ENCODE measurements at places on chromosomes 11 and 22. TPM values are rescaled to one million over a fixed set of nuclear protein-coding genes. Genes with fewer than 3 reads are reported as not detected.

- no peak overlapping the region for H3K4me3 ChIP-seq
- DNase-seq, result no peak
- no peak overlapping the region for H3K27ac ChIP-seq
- H3K27me3 ChIP-seq, result no peaks in the 10 kb centered on the region
- no peaks in the 10 kb centered on the region for H3K4me1 ChIP-seq
These were observed 60.2 kb downstream of the NTM start for GRCh38 chr11:131430473-131431208.

DNA sequence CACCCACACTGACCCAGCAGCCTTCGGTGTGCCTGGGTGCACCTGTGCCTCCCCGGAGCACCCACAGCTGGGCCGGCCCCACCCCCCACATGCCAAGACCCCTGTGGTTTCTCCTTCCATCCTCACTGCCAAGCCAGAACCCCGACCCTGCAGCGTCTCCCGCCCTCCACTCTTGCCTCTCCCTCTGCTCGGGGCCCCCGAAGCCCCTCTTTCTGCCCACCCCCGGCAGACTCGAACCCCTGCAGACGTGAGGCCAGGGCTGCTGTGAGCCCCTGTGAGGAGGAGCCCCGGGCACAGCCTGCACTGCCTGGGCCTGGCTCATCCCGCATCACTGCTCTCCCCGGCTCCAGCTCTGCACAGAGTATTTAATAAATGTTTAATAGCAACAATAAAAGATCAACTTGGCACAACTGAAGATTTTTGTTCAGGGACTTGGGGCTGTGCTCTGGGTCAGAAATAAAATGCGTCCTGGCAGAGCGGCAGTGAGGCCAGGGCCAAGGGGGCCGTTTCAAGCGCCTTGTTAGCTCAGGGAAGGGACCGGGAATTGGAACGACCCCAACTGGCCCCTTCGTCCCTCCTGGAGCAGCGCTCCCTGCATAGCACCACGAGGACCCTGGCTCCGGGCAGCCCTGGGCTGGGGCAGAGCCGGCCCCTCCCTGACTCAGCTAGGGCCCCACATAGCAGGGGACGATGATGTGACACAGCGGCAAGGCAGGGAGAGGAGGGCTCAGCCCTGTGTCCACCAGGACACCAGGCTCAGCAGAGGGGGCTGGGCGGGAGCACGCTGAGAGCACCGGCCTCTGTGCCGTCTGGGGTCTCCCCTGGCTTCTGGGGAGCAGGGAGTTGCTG is 520.8 kb downstream of the BRD1 start:
- no peaks in the 10 kb centered on the region for H3K4me1 ChIP-seq
- H3K36me3 ChIP-seq, result no peaks in the 10 kb centered on the region
- DNase-seq, result peak; percentile 65
- no peak overlapping the region for H3K4me3 ChIP-seq

WBP2NL gene
- total RNA-seq, result 2.9 TPM

GRCh38 chr11:19191530-19192169 is 10.1 kb downstream of the CSRP3 start:
- H3K4me1 ChIP-seq, result no peaks in the 10 kb centered on the region
- H3K27ac ChIP-seq, result no peak overlapping the region
- no peak for DNase-seq
- H3K27me3 ChIP-seq, result no peaks in the 10 kb centered on the region
- no peak overlapping the region for H3K4me3 ChIP-seq

- no peak overlapping the region for H3K4me3 ChIP-seq
- no peaks in the 10 kb centered on the region for H3K27me3 ChIP-seq
- H3K27ac ChIP-seq, result no peak overlapping the region
- no peaks in the 10 kb centered on the region for H3K4me1 ChIP-seq
- DNase-seq, result no peak
These were observed 13.6 kb upstream of the XBP1 start for GRCh38 chr22:28813772-28814518.

DNA sequence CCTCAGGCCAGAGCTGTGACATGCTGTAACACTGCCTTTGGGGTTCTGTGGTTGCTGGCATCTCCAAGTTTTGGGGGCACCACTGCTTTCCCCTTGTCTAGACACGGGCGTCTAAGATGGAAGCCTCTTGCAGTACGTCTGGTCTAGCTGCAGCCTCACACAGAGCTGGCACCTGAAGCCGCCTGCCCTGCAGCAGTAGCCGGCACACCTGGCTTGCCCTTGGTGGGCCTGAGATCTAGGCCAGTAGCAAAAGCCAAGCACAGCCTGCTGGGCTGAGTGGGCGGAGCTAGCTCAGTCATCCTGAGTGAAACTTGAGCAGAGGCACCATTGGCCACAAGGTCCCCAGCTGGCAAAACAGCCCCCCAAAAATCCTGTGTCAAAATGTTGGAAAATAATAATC is 154.2 kb downstream of the DLG2 start:
- H3K27me3 ChIP-seq, result no peaks in the 10 kb centered on the region
- no peak overlapping the region for H3K27ac ChIP-seq
- H3K4me3 ChIP-seq, result no peak overlapping the region
- H3K36me3 ChIP-seq, result no peaks in the 10 kb centered on the region
- no peaks in the 10 kb centered on the region for H3K4me1 ChIP-seq
- DNase-seq, result no peak

GRCh38 chr11:106172386-106172991 is 95.0 kb downstream of the AASDHPPT start:
- no peaks in the 10 kb centered on the region for H3K4me1 ChIP-seq
- no peaks in the 10 kb centered on the region for H3K27me3 ChIP-seq
- no peak overlapping the region for H3K4me3 ChIP-seq
- no peak overlapping the region for H3K27ac ChIP-seq
- H3K36me3 ChIP-seq, result no peaks in the 10 kb centered on the region

DNA sequence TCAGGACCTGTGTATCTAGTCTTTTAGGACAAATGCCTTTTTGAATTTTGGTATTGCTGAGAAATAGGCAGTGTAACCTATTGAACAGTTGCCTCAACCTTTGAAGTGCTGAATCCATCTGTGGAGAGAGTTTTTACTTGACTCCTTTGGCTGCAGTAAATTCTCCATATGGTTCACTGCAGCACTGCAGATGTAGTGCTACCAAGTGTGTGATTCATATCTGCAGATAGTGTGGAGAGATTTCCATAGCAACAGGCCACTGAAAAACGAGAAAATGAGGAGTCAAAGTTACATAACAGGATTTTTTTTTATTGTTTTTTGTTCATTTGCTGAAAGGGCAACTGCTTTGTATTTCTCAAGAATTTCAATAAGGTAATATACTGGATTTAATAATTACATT is 356.1 kb downstream of the RAB38 start:
- H3K4me1 ChIP-seq, result no peaks in the 10 kb centered on the region
- H3K36me3 ChIP-seq, result no peaks in the 10 kb centered on the region
- DNase-seq, result no peak
- H3K4me3 ChIP-seq, result no peak overlapping the region
- no peak overlapping the region for H3K27ac ChIP-seq

- no peaks in the 10 kb centered on the region for H3K27me3 ChIP-seq
- no peaks in the 10 kb centered on the region for H3K4me1 ChIP-seq
- H3K4me3 ChIP-seq, result no peak overlapping the region
- no peak overlapping the region for H3K27ac ChIP-seq
- no peak for DNase-seq
- H3K36me3 ChIP-seq, result no peaks in the 10 kb centered on the region
These were observed 1.6 kb downstream of the MRPL17 start for GRCh38 chr11:6681505-6681904.

DNA sequence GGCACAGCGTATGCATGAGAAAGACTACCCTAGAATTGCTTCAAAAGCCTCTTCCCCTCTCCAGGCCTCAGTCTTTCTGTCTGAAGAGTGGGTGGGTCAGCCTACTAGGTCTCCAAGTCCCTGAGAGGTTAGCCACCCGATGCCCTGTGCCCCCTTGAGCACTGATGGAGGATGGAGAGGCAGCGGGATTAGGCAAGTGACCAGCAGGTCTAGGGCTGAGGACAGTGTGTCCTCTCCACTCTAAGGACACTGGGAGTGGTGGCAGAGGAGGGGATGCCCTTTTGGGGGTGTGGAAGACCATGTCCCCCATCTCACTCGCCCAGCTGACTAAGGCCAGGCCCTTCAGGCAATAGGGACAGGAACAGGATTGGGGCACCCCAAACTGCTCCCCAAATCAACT is 72.2 kb upstream of the WNT11 start:
- H3K4me3 ChIP-seq, result no peak overlapping the region
- H3K27ac ChIP-seq, result no peak overlapping the region
- no peaks in the 10 kb centered on the region for H3K27me3 ChIP-seq
- H3K36me3 ChIP-seq, result no peaks in the 10 kb centered on the region
- no peak for DNase-seq

GRCh38 chr11:64192434-64192833 is 6.5 kb downstream of the STIP1 start:
- DNase-seq, result no peak
- no peaks in the 10 kb centered on the region for H3K4me1 ChIP-seq
- H3K27ac ChIP-seq, result no peak overlapping the region
- H3K4me3 ChIP-seq, result no peak overlapping the region
- H3K27me3 ChIP-seq, result no peaks in the 10 kb centered on the region
- peaks cover 14% of the 10 kb centered on the region for H3K36me3 ChIP-seq

- no peak overlapping the region for H3K4me3 ChIP-seq
- H3K27me3 ChIP-seq, result no peaks in the 10 kb centered on the region
- H3K36me3 ChIP-seq, result no peaks in the 10 kb centered on the region
- no peak overlapping the region for H3K27ac ChIP-seq
- DNase-seq, result no peak
- peaks cover 7% of the 10 kb centered on the region for H3K4me1 ChIP-seq
These were observed 1.2 kb upstream of the CCDC86 start for GRCh38 chr11:60840470-60841430.

GRCh38 chr11:124302347-124303125 is 11.2 kb downstream of the OR8D1 start:
- H3K27me3 ChIP-seq, result no peaks in the 10 kb centered on the region
- H3K36me3 ChIP-seq, result no peaks in the 10 kb centered on the region
- no peak overlapping the region for H3K4me3 ChIP-seq
- DNase-seq, result no peak

GRCh38 chr11:33373636-33374035 is 116.5 kb downstream of the HIPK3 start:
- H3K4me1 ChIP-seq, result no peaks in the 10 kb centered on the region
- H3K4me3 ChIP-seq, result no peak overlapping the region
- H3K36me3 ChIP-seq, result no peaks in the 10 kb centered on the region
- H3K27me3 ChIP-seq, result no peaks in the 10 kb centered on the region

DNA sequence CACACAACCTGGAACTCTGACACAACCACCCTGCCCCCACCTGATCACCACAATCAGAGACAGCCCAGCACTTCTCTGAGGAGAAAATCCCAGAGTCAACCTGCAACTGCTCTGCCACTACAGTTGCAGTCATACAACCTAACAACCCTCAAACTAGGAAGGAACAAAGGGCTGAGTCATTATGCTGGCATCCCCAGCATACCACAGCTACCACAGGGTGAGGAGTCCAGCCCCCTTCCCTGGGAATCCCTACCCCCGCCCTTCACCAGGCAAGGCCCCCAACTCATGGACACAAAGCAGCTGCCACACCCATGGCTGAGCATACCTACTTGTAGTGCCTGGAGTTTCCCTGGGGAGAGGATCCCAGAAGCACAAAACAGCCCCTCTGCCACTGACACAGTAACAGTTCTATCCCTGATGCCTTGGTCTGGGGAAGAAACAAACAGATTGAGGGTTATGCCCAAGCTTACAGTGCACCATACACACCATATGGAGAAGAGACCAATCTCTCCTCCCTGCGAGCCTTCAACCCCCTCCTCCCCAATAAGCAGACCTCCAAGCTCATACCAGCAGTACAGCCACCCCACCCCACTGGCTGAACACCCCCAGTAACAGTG is 68.5 kb upstream of the C11orf58 start:
- H3K36me3 ChIP-seq, result no peaks in the 10 kb centered on the region
- H3K4me1 ChIP-seq, result no peaks in the 10 kb centered on the region
- H3K27ac ChIP-seq, result no peak overlapping the region
- no peaks in the 10 kb centered on the region for H3K27me3 ChIP-seq

DNA sequence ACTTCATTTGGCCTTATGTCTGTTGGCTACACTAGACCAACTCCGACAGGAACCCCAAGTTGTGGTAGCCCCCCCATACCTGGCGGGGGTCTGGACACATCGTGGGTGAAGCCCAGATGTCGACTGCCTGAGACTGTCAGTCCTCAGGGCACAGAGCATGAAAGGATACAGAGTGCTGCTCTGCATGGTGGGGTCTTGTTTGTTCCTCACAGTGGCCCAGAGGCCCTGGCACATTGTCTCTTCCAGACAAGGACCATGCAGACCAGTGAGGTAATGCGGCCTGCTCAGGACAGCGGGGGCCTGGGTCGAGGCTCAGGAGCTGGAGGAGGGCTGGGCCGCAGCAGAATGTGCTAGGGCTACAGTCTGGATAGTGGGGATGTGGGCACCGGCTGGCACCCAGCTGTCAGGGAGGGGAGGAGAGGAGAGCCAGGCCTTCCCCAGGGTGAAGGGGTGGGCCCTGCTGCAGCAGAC is 14.6 kb downstream of the CAPN5 start:
- H3K27me3 ChIP-seq, result no peaks in the 10 kb centered on the region
- no peaks in the 10 kb centered on the region for H3K4me1 ChIP-seq
- no peak overlapping the region for H3K4me3 ChIP-seq
- H3K27ac ChIP-seq, result no peak overlapping the region
- peak; percentile 45 for DNase-seq
- no peaks in the 10 kb centered on the region for H3K36me3 ChIP-seq

DNA sequence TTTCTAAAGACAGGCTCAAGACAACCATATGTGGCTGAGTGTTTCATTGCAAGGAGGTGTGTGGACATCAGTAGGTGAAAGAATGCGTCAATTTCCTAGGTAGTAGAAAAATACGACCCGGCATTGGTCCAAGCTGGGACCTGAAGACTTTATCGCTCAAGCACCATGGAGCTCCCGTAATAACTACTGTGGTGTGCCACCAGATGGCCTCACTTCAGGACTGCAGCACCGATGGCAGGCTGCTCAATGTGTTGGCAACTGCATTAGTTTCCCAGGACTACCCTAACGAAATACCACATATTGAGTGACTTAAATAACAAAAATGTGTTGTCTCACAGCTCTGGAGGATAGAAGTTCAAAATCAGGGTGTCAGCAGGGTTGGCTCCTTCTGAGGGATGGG is 72.4 kb upstream of the FAT3 start:
- no peaks in the 10 kb centered on the region for H3K27me3 ChIP-seq
- DNase-seq, result no peak
- no peak overlapping the region for H3K4me3 ChIP-seq
- no peaks in the 10 kb centered on the region for H3K36me3 ChIP-seq
- H3K4me1 ChIP-seq, result peaks cover 1% of the 10 kb centered on the region

DNA sequence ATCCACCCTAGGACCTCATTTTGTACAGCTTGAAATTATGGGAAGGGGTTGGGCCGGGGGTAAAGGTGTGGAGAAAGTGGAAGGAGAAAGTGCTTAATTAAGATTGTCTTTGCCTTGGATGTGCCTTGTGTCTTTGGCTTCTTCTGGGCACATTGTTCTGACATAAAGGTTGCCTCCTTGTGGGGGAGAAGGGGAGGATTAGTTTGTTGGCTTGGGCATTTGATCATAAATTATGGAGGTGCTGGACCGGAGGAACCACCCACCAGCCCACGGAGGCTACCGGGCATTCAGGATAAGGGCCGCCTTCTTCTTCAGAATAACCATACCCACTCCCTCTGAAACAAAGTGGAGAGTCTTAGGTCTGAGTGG is 1.3 kb downstream of the PAFAH1B2 start:
- DNase-seq, result no peak
- no peaks in the 10 kb centered on the region for H3K27me3 ChIP-seq
- no peaks in the 10 kb centered on the region for H3K36me3 ChIP-seq
- H3K4me3 ChIP-seq, result peak overlapping the region; percentile 70
- H3K27ac ChIP-seq, result peak overlapping the region; percentile 19

B4GALNT4 gene
- total RNA-seq, result 3.2 TPM

SCGB1D2 gene
- total RNA-seq, result not detected

All from aorta (tissue), 5 donors.